ENCODE measurements at places on chromosomes 11 and 22. TPM values are rescaled to one million over a fixed set of nuclear protein-coding genes. Genes with fewer than 3 reads are reported as not detected.

GRCh38 chr11:27452147-27452546 lies 20.4 kb downstream of the LGR4 start:
- DNase-seq: no peak

Gene RASL10A
- total RNA-seq: not detected

DNA sequence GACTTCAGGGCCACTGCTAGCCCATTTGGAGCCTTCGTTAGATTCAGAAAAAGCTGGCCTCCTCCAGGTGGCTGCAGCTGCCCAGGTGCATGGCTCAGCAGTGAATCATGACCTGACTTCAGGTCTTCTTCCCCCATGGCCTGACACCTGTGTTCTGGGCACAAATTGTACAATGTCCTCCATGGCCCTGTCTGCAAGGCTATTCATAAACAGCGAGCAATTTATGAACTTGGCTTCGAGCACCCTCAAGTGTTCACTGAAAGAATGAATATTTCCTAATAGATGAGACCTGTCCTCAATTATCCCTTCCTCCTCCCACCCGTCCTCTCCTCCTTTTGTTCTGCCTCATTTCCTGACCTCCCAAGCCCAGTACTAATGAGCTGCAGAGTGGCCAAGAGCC lies 12.2 kb upstream of the VPS37C start:
- DNase-seq: no peak

DNA sequence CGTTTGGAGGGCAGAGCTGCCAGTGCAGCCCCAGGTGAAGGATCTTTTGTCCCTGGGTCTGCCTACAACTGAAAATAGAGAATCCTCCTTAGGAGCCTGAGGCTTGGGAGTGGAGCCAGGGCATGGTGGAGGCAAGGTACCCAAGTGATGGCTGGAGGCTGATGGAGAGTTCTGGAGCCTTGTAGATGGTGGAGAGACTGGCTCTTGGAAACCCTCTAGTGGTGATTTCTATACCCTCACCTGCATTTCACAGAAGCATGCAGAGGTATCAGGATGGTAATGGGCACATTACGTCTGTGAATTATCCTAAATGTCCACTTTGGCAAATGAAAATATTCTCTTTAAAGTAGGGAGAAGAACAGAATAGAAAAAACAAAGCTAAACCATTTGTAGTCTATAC lies 44.4 kb downstream of the INSC start:
- peak; percentile 16 for DNase-seq

- no peak for DNase-seq
Observed at GRCh38 chr11:29480981-29481380, 535.8 kb downstream of the KCNA4 start.

Gene TNNT3
- total RNA-seq: not detected

GRCh38 chr22:36160499-36160942 lies at the start of gene APOL3:
APOL3 (minus strand) TSS chr22:36160755; CDS start chr22:36149055, 11,700 bp downstream.
- no peak for DNase-seq

- DNase-seq: no peak
Observed at GRCh38 chr11:123426789-123427188, 3.3 kb upstream of the GRAMD1B start.

Gene MMP10
- 2.1 TPM for total RNA-seq

Gene ZNRF3
- 9.6 TPM for total RNA-seq
